Esophagus squamous epithelium (tissue), 5 donors: ENCODE measurements at places on chromosomes 4 and X. TPM values are rescaled to one million over a fixed set of nuclear protein-coding genes. Genes with fewer than 3 reads are reported as not detected.

Gene TEX13B
- total RNA-seq, result not detected

DNA sequence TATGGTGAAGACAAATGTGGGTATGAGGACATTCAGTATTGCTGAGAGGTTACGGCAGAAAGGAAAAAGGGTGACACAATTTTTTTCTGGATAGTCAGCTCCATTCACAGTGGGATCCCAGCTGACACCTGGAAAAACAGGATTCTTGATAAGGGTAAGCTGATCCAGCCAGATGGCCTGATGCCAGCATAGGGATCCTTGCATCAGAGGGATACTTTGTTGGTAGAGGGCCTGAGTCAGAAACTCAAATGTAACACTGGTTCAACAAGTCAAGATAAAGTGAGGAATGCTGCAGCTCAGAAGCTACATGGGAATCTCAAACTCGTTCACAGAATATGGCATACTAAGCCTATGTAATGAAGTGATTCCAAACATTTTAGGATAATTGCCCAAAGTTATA lies 726.7 kb downstream of the C4orf33 start:
- H3K27me3 ChIP-seq, result no peaks in the 10 kb centered on the region
- DNase-seq, result no peak
- no peaks in the 10 kb centered on the region for H3K36me3 ChIP-seq
- H3K27ac ChIP-seq, result no peak overlapping the region

Gene GIMD1
- total RNA-seq, result not detected

DNA sequence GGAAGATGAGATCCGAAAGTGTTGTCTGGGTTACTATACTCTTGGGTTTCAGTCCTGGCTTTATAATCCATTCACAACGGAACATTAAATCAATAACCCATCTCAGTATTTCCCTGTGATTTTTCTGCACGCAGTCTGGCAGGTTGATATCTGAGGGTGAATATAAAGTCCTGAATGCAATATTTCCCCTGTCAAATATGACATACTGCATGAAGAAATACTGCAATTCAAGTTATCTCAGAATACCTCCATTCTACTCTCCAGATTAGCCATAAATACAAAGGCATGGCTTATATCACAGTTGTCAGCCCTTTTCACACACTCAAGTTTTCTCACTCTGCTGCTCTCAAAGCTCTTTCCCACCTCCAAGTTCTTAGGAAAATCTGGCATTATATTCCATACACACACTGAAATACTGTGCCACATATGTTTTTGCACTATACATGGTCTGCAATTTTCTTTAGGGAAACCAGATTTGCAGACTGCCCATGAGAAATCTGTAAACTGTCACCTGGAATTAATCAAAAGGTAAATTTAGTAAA lies 64.7 kb downstream of the WDFY3 start:
- no peaks in the 10 kb centered on the region for H3K36me3 ChIP-seq
- no peaks in the 10 kb centered on the region for H3K4me1 ChIP-seq
- H3K27ac ChIP-seq, result no peak overlapping the region
- no peaks in the 10 kb centered on the region for H3K27me3 ChIP-seq
- DNase-seq, result no peak
- H3K4me3 ChIP-seq, result no peak overlapping the region

DNA sequence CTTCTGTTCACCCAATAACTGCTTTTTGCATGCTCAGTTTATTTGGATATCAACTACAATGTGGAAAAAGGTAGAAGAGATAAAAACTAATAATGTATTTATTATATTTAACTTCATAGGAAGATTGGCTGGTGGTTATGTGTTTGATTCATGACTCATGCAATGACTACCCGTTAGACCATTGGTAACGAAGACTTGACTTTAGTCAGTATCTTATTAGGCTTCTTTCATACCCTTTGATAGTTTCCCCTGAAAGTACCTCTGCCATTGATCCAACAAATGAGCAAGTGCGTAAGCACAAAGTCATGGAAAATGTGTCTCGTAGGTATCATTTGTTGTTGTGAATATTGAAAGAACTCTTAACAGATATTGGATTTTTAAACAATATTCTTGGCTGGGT lies 394.7 kb downstream of the PPP3CA start:
- H3K27ac ChIP-seq, result no peak overlapping the region
- H3K4me1 ChIP-seq, result no peaks in the 10 kb centered on the region
- H3K27me3 ChIP-seq, result no peaks in the 10 kb centered on the region
- DNase-seq, result no peak
- H3K36me3 ChIP-seq, result no peaks in the 10 kb centered on the region
- no peak overlapping the region for H3K4me3 ChIP-seq
